Muscle of arm (tissue), 14 donors: ENCODE measurements at places on chromosomes 7 and 10.

DNA sequence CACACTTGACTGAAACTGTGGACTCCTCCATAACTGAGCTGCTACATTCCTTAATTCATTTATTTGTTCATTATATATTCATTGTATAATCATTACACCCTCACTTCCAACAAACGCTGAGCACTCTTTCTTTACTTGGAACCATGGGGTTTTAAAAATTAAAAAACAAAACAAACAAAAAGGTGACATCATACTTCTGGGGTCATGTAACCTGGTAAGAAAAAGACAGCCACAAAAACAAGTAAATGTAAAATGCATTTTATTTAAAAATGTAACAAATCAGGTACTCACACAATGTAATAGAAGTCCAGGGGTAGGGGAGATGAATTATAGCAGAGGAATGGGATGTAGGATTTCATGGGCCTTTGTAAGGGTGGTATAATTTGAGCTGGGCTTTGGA is 25.1 kb downstream of the PLEKHS1 start:
- no peak for DNase-seq

- DNase-seq = no peak
These were observed 239.5 kb downstream of the REEP3 start for GRCh38 chr10:63760708-63761047.

- DNase-seq = no peak
These were observed 62.9 kb downstream of the SYPL1 start for GRCh38 chr7:106049139-106049752.

DNA sequence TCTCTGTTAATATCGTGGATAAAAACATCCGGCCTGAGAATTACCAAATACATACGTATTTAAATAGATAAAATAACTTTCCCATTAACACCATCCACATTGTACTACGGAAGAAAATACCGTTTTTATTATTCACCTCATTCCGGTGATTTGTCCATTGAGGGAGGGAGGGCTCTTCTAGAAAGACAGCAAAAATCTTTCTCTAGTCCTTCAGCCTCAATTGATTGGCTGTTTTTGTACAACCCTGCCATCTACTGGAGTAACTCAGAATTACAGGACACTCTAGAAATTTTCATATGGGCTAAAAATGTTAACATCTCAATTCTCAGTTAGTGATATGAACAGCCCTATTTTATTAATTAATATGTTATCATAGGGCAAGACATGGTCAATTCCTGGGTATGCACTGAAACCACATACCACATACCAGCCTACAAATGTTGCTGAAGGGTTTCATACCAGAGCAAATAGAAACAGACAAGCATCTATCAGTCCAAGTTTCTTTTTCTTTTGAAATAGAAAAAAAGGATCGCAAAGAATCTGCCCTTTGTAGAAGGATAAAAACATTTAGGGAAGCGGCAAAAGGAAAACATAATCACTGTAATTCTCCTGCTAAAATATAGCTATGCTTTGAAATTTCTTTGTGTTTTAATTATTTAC is 55.8 kb upstream of the CDCA7L start:
- peak; percentile 57 for DNase-seq

DNA sequence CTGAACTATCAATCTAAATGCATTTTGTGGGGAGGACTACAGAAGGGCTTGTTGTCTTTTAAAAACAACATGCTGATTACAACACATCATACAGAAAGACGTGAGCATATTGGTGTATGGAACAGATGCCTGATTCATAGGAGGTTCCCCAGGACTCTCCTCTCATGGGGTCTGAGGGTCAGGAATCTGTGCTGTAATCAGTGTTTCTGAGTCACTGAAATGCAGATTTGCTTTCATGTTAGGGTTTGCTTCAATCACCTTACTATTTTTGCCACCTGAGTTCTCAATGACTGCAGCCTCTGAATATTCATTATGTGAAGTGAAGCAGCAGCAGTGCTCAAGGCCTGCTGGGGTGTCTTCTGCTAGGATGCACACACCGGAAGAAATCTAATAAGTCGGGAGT is 550 bp upstream of the ANK3 start:
- no peak for DNase-seq

DNA sequence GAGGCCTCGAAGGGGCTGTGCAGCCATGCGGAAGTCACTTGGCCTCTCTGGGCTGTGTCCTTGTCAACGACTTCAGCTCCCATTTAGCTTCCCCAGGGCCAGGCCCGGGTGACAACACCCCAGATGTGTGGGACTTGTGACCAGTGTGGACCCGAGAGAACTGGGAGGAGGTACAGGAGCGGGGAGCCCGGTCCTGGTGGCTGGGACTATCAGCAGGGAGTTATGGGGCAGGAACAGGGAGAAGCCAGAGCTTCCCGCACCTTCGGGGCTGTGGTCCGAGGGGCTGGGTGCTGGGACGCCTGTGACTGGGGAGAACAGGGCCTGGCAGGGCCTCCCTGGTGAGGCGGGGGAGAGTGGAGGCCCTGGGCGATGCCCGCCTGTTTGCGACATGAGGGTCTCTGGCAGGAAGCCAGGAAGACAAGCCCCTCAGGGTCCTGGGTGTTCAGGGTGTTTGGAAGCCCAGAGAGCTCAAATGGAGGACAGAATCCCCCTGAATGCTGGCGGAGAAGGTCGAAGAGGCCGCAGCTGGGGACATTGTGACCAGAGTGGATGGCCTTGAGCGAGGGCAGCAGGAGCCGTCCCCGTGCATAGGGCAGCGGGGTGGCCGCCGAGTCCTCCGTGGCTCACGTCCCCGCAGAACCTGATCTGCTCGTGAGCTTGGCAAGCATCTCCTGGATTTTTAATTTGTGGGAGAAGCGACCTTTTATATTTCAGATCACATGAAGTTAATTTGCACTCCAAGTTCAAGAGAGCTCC is 30.0 kb upstream of the PSMG3 start:
- DNase-seq = no peak

GRCh38 chr7:657565-658119 is 68.9 kb upstream of the DNAAF5 start:
- DNase-seq = peak; percentile 36

GRCh38 chr10:131961777-131962662 is 19.7 kb downstream of the BNIP3 start:
- DNase-seq = no peak
